ENCODE measurements at places on chromosomes 7 and 10.
A peak's percentile ranks its signal among the peaks of the same experiment; 100 is the strongest.

DNA sequence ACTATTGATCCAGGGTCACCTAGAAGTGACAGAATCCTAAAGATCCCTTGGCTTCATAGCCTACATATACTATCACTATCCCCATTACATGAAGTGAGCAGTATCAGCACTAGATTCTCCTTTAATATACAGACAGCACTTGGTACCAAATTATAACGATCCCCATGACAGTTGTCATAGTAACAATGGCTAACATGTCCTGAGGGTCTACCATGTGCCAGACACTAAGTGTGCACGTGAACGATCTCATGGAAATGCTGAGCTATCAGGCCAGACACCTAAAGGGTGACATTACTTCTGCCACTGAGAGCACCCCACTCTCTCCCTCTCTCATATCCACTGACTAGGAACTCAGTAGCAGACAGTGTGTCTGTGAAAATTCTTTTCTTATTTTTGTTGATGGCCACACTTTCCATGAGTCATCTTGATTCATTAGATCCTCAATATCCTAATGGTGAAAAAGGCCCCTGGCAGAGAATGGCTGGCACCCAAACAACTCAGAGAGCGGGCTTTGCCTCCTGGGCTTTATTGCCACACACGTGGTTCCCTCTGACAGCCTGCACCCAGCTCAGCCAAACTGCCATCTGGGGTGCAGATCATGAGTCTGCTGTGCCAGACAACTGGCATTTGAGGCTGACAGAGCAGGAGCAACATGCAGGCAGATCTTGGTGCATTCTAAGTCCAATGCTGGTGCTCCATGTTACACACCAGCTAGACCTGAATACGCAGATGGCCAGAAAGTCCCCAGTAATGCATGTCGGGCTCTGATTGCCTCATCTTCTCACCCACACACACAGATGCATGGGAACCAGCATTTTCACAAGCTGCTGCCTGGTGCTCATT lies 176.3 kb downstream of the DGKI start:
- no peaks in the 10 kb centered on the region for H3K4me1 ChIP-seq
- no peaks in the 10 kb centered on the region for H3K36me3 ChIP-seq
- H3K4me3 ChIP-seq, result no peak overlapping the region

- H3K36me3 ChIP-seq, result no peaks in the 10 kb centered on the region
- no peak overlapping the region for H3K27ac ChIP-seq
- DNase-seq, result no peak
- no peaks in the 10 kb centered on the region for H3K27me3 ChIP-seq
- H3K4me3 ChIP-seq, result no peak overlapping the region
Measured at GRCh38 chr10:75770626-75771081, 339.2 kb downstream of the LRMDA start.

DNA sequence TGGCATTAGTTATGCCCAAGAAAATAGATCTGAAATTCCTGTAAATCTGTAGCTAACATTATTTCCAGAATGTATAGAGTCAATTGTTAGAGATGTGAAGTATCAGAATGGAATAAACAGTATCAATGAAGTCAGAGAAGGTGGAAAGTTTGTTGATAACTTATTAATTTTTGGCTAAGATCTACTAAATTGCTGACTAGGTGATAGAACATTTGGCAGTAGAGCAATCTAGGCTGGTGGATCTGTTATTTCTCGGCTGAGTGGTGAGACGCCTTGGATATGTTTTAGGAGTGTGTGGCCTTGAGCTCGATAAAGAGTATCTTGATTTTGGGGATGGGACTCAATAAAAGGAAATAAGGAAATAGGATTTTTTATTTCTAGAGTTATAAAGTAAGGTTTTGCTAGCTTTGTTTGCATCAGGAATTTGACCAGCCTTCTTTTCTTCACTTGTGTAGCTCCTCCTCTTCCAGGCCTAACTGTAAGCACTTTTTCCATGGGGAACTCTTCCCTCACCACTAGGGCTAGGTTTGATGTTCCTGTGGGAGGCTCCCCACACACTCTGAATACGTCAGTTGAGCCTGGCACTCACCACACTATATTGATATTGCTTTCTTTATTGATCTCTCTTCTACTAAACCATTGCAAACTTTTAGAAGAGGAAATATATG lies 86.8 kb upstream of the CSTF2T start:
- H3K27me3 ChIP-seq, result no peaks in the 10 kb centered on the region
- no peaks in the 10 kb centered on the region for H3K36me3 ChIP-seq
- no peak overlapping the region for H3K27ac ChIP-seq
- no peak overlapping the region for H3K4me3 ChIP-seq

- H3K27me3 ChIP-seq, result peaks cover 9% of the 10 kb centered on the region
- H3K4me3 ChIP-seq, result no peak overlapping the region
- no peak overlapping the region for H3K27ac ChIP-seq
- H3K4me1 ChIP-seq, result no peaks in the 10 kb centered on the region
- no peaks in the 10 kb centered on the region for H3K36me3 ChIP-seq
Measured at GRCh38 chr7:128190051-128190647, 50.9 kb upstream of the LEP start.

- DNase-seq, result peak; percentile 36
- H3K4me3 ChIP-seq, result no peak overlapping the region
- no peaks in the 10 kb centered on the region for H3K27me3 ChIP-seq
Measured at GRCh38 chr7:151992375-151992774, 33.1 kb upstream of the GALNT11 start.

DNA sequence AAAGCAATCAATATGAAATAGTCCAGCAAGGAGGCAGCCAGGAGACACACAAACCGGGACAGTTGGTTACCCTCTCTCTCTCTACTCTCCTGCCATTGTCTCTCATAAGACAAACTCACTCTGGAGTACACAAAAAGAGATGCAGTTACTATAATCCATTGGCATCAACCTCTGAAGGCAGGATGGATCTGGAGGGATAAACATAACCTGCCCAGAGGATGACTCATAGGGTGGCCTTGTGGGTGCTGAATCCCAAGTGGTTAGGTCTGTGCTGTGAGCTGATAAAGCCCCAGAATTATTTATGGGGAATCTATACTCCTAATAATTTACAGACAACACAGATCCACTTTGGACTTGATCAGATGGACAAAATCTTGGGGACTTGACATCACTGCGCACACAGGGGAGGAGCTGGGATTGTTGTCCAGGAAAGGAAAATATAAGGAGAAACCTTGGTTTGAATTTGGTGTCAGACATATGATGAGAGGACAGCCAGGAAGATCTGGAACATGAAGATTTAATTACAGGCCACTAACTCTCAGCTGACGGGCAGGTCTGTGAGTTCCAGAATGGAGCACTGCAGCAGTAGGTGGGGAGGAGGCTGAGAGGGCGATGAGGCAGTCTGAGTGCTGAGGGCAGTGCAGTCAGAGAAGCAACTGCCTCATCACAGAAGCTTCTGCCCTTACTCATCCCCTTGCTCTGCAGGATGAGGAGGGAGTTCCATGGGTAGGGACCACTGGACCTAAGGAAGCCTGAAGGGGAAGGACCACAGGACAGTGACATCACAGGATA lies 113.9 kb upstream of the PRSS58 start:
- H3K27ac ChIP-seq, result no peak overlapping the region
- H3K4me1 ChIP-seq, result no peaks in the 10 kb centered on the region
- DNase-seq, result no peak
- H3K36me3 ChIP-seq, result no peaks in the 10 kb centered on the region
- no peaks in the 10 kb centered on the region for H3K27me3 ChIP-seq

DNA sequence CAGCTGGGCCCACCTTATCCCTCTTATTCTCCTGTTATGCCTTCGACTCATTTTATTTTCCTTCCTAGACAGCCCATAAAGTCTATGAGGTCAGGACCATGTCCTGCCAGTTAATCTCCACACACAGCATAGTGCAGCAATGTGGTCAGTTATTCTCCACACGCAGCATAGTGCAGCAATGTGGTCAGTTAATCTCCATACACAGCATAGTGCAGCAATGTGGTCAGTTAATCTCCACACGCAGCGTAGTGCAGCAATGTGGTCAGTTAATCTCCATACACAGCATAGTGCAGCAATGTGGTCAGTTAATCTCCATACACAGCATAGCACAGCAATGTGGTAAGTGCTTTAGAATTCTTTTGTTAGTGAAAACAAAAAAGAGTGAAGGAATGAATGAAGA lies 77.8 kb downstream of the TEX36 start:
- no peaks in the 10 kb centered on the region for H3K4me1 ChIP-seq
- no peak for DNase-seq
- no peak overlapping the region for H3K4me3 ChIP-seq
- no peak overlapping the region for H3K27ac ChIP-seq

GRCh38 chr7:118280319-118281012 lies 56.0 kb downstream of the ANKRD7 start:
- H3K27ac ChIP-seq, result no peak overlapping the region
- H3K4me3 ChIP-seq, result no peak overlapping the region
- H3K4me1 ChIP-seq, result no peaks in the 10 kb centered on the region
- H3K36me3 ChIP-seq, result no peaks in the 10 kb centered on the region
- no peaks in the 10 kb centered on the region for H3K27me3 ChIP-seq

DNA sequence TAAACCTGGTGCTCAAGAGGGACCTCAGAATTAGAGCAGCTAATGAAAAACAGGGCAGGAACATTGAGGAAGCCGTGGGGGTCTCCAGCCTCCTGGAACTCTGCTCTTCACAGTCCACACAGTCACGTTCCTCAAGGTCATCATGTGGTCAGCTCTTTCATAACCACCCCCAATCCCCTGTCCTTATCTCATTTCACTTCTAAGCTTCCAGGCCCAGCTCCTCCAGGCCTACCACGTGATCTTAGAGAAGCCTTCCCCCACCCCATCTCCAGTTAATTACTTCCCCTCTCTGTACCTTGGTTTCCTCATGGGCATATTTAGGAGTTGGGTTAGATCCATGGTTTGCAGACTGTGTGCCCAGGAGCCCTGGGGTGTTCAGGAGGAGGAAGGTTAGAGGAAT lies 106.4 kb upstream of the TCF7L2 start:
- H3K27me3 ChIP-seq, result no peaks in the 10 kb centered on the region
- H3K36me3 ChIP-seq, result no peaks in the 10 kb centered on the region
- H3K27ac ChIP-seq, result no peak overlapping the region
- H3K4me3 ChIP-seq, result no peak overlapping the region
- no peak for DNase-seq

- no peaks in the 10 kb centered on the region for H3K27me3 ChIP-seq
- H3K4me1 ChIP-seq, result peaks cover 5% of the 10 kb centered on the region
- H3K27ac ChIP-seq, result no peak overlapping the region
- no peak overlapping the region for H3K4me3 ChIP-seq
Measured at GRCh38 chr10:86266446-86267242, 100.0 kb downstream of the GRID1 start.
